Cortex of kidney (tissue), 1 donor: ENCODE measurements at places on chromosomes 5 and 9.

- DNase-seq: no peak
These were observed 94.2 kb downstream of the ADAMTS19 start for GRCh38 chr5:129554134-129554904.

DNA sequence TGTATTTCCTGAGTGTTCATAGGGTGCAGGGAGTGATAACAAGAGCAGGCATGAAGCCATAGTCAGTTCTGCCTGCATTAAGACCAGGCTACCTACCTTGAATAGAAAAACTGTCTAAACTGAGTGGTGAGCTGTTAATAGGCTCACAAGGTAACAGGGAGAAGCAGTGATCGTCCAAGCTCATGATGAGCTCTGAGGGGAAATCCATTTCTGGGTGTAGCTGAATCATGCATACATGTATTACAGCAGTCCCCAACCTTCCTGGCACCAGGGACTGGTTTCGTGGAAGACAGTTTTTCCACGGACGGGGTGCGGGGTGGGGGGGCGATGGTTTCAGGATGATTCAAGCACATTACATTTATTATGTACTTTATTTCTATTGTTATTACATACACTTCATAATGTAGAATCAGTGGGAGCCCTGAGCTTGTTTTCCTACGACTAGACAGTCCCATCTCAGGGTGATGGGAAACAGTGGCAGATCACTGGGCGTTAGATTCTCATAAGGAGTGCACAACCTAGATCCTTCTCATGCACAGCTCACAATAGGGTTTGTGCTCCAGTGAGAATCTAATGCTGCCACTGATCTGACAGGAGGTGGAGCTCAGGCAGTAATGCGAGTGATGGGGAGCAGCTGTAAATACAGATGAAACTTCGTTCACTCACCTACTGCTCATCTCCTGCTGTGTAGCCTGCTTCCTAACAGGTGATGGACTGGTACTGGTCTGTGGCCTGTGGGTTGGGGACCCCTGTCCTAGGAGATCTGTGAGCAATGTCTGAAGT lies 100.0 kb upstream of the IL6ST start:
- no peak for DNase-seq

GRCh38 chr5:53013857-53014256 lies 24.7 kb downstream of the ITGA2 start:
- no peak for DNase-seq

DNA sequence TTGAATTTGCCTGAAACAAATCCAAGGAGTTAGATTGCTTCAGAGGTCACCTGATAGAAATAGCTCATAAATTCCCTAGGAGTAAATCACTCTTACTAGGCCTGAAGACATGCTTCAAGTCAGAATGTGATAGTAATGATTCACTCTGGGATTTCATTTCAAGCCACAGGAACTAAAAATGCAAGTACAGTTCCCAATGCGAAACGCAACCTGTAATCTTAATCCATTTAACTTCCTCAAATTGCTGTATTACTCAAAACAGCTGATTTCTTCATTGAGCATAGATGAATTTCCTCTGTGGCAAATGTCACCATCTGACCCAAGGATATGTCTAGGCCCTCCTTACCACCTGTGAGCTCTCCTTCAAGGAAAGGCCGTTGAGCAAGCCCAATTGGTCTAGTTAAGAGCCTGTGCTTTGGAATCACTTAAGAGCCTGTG lies 32.1 kb upstream of the IL6ST start:
- no peak for DNase-seq

GRCh38 chr5:1349246-1349645 lies 4.3 kb upstream of the CLPTM1L start:
- no peak for DNase-seq

DNA sequence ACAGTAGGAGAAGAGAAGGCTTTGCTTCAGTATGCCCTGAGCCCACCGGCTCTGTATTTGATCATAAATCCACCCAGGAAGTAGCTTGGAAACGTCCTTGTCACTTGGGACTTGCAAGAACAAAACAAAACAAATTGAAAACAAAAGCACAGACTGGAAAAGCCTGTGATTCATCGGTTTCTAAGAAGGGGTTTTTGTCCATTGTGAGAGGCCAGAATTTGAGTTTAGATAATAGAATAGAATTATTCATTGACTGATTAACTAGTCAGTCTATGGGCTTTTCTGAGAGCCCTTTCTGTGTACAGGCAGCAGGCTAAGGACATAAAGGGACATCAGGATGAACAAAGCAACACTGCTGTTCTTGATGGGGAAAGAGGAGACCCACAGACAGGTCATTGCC lies 424.8 kb downstream of the IRX1 start:
- no peak for DNase-seq
